AML-193 (cell line): ENCODE measurements at places on chromosomes 3 and 15.

GRCh38 chr3:128322030-128323022 is 144.4 kb downstream of the DNAJB8 start:
- DNase-seq: peak; percentile 48

- no peak for DNase-seq
These were observed 512.1 kb downstream of the SHQ1 start for GRCh38 chr3:72336114-72336651.

DNA sequence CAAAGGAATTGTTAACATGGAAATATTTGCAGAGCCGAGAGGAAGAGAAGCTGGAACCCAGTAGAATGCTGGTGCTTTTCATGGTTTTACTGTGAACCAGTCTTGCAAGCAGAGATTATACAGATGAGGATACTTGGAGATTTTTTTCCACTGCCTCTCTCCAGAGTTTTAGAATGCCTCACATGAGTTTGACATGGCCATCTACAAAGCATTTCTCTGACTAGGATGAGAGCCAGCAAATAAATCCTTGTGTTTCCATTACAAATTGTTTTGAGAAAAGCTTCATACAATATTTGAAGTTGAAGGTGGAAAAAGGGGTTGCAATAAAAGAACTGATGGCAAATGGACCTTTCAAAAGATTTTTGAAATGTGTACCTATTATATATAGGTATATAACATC is 45.0 kb upstream of the GAP43 start:
- DNase-seq: no peak

GRCh38 chr3:11367143-11367693 is 95.0 kb downstream of the ATG7 start:
- peak; percentile 61 for DNase-seq

DNA sequence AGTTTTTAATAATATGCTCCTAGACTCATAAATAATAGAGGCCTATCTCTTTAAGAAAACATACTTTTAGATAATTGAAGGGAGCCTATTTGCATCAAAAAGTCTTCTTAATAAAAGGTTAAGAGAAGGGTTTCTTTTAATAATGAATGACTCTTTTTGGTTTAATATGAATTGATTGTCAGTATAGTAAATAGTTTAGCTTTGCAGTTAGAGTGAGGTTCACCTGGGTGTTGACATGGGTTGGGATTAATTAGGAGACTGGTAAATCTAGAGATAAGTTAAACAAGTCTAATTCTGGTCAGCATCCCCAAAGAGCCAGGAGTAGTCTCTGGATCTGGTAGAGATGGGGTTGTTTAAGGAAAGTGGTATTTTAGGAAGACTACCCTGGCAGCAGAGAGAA is 43.0 kb downstream of the KAT2B start:
- DNase-seq: no peak

DNA sequence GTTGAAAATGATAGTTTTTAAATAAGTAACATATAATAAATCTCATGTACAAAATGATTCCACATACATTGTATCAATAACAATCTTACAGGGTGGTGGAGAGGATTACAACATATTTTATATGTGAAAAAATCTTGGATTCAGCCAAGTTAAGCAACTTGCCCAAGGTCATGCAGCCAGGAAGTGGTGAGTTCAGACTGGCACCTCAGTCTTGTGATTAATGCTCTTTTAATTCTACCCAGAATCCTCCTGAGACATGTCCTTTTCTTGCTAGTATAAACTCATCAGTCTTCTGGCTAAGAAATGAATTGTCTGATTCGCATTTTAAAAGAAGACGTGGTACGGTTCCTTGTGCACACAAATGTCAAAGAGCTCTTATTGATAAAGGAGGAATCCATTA is 4.5 kb upstream of the MYRIP start:
- DNase-seq: peak; percentile 59

- DNase-seq: no peak
These were observed 127.8 kb downstream of the GHSR start for GRCh38 chr3:172320468-172320867.

- no peak for DNase-seq
These were observed 156.1 kb upstream of the CGNL1 start for GRCh38 chr15:57220205-57220604.

DNA sequence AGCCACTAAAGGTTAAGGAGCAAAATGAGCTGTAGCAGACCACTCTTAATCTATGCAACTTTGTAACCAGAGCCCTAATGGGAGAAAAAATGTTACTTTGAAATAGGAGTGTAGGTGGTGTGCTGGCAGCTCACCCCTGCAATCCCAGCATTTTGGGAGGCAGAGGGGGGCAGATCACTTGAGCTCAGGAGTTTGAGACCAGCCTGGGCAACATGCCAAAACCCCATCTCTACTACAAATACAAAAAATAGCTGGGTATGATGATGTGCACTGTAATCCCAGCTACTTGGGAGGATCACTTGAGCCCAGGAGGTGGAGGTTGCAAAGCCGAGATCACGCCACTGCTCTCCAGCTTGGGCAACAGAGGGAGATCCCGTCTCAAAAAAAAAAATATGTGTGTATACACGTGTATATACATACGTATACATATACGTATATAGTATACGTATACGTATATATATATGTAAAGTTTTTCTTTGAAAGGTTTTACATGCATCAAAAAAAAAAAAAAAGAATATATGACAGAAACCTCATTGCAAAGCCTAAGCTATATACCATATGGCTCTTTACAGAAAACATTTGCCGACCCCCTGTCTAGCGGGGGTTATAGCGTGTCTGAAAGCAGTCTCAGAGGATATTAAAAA is 15.7 kb downstream of the CAPN7 start:
- no peak for DNase-seq

- no peak for DNase-seq
These were observed 163.9 kb downstream of the SUCNR1 start for GRCh38 chr3:152037297-152037696.

- no peak for DNase-seq
These were observed 168.4 kb downstream of the MEGF11 start for GRCh38 chr15:66085128-66085527.

GRCh38 chr3:127115691-127116351 is 77.1 kb upstream of the PRR23E start:
- no peak for DNase-seq

GRCh38 chr3:143973259-143974021 is 1.8 kb downstream of the DIPK2A start:
- peak; percentile 91 for DNase-seq

GRCh38 chr3:14497321-14497720 is 42.8 kb downstream of the GRIP2 start:
- DNase-seq: no peak

- no peak for DNase-seq
These were observed 23.6 kb downstream of the PTPN23 start for GRCh38 chr3:47404431-47404876.

- no peak for DNase-seq
These were observed at the start of gene IL17RE for GRCh38 chr3:9902372-9903237. IL17RE (plus strand) TSS chr3:9902848; CDS start chr3:9902933, 85 bp downstream.

DNA sequence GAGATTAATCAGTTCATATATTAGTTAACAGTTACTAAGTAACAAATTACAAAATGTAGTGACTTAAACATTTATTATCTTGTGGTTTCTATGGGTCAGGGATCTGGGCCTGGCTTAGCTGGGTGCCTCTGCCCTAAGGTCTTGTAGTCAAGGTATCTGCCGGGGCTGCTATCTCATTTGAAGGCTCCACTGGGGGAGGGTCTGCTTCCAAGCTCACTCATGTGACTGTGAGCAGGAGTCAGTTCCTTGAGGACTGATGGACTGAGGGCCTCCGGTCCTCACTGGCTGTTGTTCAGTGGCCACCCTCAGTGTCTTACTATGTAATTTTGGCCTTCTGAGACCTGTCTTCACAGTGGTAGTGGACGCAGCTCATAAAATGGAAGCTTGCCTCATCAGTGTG is 135.9 kb upstream of the PLXNA1 start:
- DNase-seq: no peak

DNA sequence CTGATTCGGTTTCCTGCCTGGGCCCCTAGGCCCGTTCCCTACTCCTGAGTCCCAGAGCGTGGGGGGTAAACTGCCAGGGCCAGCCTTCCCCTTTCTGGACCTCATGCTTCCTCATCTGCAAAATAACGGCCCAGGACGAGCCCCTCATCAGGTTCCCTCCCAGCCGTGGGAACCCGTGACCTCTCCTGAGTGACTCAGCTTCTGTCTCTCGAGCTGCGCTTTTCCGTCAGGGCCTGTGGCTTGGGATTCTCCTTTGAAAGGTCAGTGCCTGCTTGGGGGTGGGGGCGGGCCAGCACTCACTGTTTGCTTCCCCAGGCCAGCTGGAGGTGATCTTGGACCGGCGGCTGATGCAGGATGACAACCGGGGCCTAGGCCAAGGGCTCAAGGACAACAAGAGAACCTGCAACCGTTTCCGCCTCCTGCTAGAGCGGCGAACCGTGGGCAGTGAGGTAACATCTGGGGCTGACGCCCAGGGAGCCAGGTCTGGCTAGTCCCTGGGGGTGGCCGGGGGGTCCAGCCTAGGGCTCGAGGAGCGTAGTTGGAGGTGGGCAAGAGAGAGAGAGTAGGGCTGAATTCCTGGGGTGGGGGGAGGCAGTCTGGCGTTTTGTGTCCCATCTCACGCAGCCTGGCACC is 12.8 kb downstream of the MAN2A2 start:
- DNase-seq: peak; percentile 29

- no peak for DNase-seq
These were observed 107.4 kb downstream of the P2RY1 start for GRCh38 chr3:152942366-152942765.

GRCh38 chr3:193731656-193732055 is 138.6 kb downstream of the OPA1 start:
- DNase-seq: no peak

- no peak for DNase-seq
These were observed 73.0 kb downstream of the COL8A1 start for GRCh38 chr3:99711351-99711750.

DNA sequence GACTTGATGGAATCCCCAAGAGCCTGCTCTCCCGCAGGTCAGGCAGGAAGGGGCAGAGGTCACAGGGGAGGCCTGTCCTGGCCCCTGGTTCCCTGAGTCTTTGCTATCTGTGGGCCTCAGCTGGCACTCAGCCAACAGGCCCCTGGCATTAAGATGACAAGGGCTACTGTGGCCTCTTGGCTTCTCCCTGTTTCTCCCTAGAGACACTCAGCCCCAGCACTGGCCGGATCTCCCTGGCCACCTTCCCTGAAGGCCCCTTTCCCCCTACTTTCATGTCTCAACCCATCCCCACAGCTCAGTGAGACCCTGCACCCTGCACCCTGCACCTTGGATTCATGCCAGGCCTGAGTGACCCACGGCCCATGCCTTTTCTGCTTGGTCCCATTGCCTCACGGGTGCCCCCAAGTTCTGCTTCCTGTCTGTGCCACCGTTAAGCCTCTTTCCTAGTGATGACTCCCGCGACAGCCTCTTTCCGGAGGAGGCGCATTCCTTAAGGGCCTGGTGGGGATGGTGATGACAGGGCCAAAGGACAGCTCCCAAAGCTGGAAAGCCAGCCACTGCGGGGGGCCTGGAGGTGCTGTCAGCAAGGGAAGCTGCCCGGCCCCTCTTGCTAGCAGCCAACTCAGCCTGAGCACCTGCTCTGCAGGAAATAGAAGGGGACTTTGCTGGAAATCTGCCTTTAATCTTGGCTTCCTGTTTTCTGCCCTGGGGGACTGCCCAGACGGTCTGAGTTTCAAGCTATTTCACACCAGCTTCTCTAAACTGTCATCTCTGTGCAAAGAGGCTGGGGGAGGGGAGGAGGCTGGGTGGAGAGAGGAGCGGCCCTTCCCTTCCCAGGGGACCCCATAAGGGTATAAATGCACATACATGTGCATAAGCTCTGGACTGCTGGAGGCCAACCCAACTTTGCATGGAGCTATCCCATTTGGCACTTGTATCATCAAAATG is 4.8 kb upstream of the CSK start:
- peak; percentile 89 for DNase-seq

DNA sequence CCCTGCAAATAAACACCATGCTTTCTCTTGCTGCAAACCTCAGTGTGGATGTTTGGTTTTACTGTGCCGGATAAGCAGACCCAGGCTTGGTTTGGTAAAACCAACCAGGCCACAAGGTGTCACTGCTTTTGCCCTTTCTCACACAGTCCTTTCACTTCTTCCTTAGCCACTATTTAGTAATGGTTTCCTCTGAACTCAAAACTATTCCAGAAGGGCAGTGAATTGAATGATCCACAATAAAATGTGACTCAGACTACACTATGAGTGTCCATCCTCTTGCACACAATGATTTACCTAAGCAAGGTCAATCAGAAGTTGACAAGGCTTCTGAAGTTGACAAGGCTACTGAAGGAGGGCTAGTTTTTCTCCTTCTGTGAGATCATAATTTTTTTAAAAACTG is 552.4 kb upstream of the CCDC54 start:
- no peak for DNase-seq

DNA sequence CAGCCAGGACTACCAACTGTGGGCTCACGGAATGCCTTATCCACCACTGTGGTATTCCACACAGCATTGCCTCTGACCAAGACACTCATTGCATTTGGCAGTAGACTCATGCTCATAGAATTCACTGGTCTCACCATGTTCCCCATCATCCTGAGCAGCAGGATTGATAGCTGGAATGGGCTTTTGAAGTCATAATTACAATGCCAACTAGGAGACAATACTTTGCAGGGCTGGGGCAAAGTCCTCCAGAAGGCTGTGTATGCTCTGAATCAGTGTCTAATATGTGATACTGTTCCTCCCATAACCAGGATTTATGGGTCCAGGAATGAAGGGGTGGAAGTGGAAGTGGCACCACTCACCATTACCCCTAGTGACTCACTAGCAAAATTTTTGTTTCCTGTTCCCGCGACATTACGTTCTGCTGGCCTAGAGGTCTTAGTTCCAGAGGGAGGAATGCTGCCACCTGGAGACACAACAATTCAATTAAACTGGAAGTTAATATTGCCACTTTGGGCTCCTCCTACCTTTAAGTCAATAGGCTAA is 58.6 kb upstream of the CCDC80 start:
- DNase-seq: no peak

GRCh38 chr3:54262541-54262940 is 140.2 kb downstream of the CACNA2D3 start:
- DNase-seq: no peak

GRCh38 chr3:138139691-138140090 is 7.5 kb upstream of the A4GNT start:
- no peak for DNase-seq

- no peak for DNase-seq
These were observed 396.7 kb downstream of the FOXP1 start for GRCh38 chr3:71186801-71187200.

DNA sequence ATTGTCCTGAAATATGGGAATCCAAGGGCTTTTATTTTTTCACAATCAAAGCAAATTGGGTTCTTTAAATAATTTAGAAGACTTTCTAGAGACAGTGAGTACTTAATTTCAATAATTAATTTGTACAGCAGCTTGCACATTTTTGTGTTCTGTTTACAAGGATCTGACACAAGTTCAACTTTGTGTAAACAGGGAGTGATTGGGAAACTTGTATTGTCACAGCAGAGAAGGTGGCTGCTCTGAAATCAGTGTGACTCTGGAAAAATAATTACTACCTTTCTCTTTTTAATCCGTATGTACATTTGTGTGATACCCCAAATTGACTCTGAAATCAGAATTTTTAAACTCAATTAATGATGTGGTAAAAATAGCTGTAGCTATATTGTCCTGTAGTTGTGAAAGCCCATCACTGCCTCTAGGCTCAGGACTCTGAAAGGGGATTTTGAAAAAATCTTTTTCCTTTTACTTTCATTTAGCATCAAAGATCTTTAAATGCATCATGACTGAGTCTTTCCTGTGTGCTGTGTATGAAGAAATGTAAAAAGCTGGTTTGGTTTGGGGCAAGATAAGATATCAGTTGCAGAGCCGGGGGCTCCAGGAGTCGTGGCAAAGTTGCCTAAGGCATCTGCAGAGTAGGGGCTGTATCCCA is 45.1 kb downstream of the MFSD1 start:
- DNase-seq: no peak

GRCh38 chr3:113263778-113264177 is 52.4 kb downstream of the BOC start:
- no peak for DNase-seq

- DNase-seq: no peak
These were observed 89.7 kb downstream of the SSR3 start for GRCh38 chr3:156465194-156465593.
